Fibroblast of skin of back (primary cell): ENCODE measurements at places on chromosomes 3 and 15.

- no peak for DNase-seq
Measured at GRCh38 chr15:20645956-20646355, 104.4 kb upstream of the GOLGA6L6 start.

DNA sequence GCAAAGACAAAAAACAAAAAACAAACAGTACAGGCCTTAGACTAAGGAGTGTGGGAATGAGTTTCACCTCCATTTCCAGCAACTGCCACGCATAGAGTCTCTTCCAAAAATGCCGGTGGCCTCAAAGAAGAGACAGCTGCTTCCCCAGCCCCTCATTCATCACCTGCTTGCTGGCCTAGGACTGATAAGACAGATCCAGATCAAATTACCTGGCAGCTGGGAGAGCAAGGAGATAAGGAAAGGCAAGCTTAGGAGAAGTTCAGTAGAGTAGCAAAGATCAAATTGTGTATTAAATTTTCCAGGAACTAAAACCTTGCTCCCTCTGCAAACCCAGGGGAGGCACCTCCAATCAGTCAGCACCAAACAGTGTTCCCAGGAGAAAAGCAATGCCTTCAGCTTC is 325.8 kb upstream of the CTNNB1 start:
- no peak for DNase-seq

- DNase-seq, result no peak
Measured at GRCh38 chr3:100695696-100696095, 13.6 kb upstream of the TFG start.

- no peak for DNase-seq
Measured at GRCh38 chr3:113454630-113455029, 13.3 kb upstream of the CFAP44 start.

- no peak for DNase-seq
Measured at GRCh38 chr3:100756441-100756840, 47.1 kb downstream of the TFG start.

DNA sequence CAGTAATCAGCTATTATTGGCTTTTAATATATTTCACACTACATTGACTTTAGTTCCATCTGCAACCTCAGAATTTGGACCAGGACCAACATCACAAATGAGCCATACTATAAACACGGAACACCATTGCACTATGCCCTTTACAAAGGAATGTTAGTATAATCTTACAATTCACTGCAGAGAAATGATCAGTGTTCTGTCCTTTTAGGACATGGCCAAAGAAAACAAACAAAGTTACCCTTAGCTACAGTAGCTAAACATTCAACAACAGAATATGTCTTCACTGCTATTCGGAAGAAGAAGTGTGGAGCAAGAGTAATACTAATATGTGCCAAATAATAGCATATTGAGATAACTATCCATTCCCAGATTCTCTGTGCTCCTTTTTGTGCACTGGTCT is 90.4 kb downstream of the NAALADL2 start:
- peak; percentile 96 for DNase-seq

GRCh38 chr3:184663756-184664155 is 48.1 kb downstream of the MAGEF1 start:
- peak; percentile 46 for DNase-seq

GRCh38 chr3:58333206-58334012 is 717 bp downstream of the PXK start:
- DNase-seq, result peak; percentile 19

GRCh38 chr3:192819001-192819569 is 91.7 kb upstream of the FGF12 start:
- peak; percentile 75 for DNase-seq

DNA sequence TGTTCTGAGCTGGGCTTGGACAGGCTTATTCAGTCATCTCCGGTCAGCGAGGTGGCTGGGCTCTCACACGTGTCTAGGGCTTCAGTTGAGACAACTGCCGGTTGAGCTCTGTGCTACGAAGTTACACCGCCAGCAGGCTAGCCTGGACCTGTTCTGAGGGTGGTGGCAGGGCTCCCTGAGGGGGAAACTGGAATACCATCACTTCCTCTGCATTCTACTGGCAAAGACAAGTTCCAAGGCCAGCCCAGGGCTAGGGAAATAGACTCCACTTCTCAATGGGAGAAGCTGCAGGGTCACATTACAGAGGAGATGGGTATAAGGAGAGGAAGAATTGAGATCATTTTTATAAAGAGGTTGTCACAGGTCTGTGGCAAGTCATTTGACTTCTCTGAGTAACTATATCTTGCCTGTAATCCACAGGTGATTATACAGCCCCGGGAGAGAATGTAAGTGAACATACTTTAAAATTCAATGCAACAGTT is 106.8 kb upstream of the IL12A start:
- DNase-seq, result no peak

GRCh38 chr3:111303760-111304159 is 232.1 kb downstream of the NECTIN3 start:
- DNase-seq, result peak; percentile 50

- DNase-seq, result no peak
Measured at GRCh38 chr3:26631390-26631738, 8.8 kb downstream of the LRRC3B start.

- DNase-seq, result peak; percentile 66
Measured at GRCh38 chr3:9316881-9317361, 45.9 kb upstream of the THUMPD3 start.

- no peak for DNase-seq
Measured at GRCh38 chr3:124837065-124837464, 50.1 kb downstream of the ITGB5 start.

- DNase-seq, result peak; percentile 51
Measured at GRCh38 chr3:14216257-14217048, 37.8 kb downstream of the LSM3 start.

GRCh38 chr3:67288466-67289106 is 290.5 kb downstream of the KBTBD8 start:
- no peak for DNase-seq

DNA sequence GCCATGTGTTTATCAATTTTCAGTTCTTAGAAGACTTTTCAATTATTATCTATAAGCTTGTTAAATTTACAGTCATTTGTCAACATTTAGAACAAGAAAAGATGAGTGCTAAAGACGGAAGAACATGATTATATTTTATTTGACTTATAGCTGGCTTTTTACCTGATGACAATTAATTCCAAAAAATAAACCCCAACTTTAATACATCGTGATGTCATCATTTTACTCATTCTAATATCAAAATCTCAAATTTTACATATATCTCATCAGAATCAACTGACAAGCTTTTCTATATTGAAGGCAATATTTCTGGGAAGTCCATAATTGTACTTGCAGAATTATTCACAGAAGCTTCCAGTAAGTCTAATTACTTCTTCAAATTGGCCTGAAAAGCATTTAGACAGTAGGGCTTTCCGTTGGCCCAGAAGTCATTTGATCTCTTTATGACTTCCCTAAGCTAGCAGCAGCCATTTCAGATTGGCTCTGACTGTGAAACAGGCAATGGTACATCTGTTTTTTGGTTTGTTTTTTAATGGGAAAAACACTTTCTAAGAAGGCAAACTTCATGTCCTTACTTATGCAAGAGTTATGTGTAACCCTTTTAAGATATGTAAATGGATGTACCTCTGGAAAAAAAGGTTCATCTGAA is 234.7 kb upstream of the PLSCR5 start:
- DNase-seq, result no peak

DNA sequence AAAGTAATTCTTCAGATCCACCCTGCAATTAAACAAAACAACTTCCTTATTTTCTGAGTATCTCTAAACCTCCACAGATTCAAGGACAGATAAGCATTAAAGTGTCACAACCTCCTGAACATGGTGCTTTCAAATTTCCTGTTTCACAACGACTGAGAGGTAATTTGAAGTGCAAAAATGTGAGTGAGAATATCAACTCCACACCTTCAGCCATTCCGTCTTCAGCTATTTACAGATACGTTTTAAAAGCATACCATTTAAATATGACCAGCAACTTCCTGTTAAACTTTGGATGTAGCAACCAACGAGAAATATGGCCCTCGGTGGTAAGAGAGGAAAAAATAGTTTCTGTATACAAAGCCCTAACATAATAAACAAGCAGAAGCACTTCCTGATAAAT is 32.1 kb upstream of the PCSK6 start:
- no peak for DNase-seq

DNA sequence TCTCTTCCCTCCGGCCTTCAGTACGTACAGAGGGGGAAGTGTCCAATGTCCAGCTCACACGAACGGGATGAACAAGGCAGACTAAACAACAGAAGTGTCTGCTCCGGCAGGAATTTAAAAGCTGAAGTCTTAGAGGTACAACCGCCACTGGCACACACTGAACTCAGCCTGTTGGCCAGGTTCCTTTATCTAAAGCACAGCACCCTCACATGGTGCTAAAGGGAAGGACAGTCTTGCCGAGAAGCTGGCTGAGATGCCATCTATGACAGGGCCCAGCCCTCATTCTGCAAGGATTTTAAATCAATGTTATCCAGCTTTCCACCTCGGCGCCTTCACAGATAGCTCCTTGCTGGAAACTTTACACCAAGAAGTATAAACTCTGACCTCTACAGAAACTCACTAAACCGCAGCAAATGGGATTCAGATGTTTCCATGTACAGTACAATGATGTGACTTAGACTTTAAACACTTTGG is 2.8 kb downstream of the ADAMTS17 start:
- peak; percentile 41 for DNase-seq

GRCh38 chr3:33915796-33916546 is 117.5 kb downstream of the PDCD6IP start:
- peak; percentile 42 for DNase-seq

- DNase-seq, result no peak
Measured at GRCh38 chr3:65245133-65246063, 557.6 kb upstream of the ADAMTS9 start.

DNA sequence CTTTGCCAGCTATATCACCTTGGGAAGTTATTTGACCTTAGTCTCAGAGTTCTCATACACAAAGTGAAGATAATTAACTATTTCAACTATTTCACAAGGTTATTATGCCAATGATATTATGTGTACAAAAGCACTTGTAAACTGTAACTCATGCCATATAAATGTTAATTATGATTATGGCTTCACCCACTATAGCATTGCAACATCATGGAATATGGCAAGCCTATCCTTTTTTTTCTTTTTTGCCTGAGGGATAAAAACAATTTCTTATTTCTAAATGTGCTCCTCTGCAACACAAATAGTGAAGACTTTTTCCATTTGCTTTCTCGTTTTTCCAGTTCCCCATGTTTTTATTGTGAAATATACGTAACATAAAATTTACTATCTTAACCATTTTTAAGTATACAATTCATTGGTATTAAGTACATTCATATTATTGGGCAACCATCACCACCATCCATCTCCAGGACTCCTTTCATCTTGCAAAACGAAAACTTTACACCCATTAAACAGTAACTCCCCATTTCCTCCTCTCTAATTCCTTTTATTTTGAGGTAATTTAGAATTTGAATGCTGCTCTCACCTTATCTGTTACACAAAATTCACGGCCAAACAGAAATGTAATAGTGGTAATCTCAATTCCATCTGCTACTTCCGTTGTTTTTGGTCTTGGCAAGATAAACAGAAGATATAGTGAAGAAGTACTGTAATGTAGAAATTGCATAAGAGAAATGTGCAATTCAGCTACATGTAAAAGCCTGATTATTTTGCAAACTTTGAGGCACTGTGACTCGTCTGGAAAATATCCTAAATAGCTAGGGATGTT is 46.3 kb downstream of the NANOGP8 start:
- DNase-seq, result peak; percentile 67

DNA sequence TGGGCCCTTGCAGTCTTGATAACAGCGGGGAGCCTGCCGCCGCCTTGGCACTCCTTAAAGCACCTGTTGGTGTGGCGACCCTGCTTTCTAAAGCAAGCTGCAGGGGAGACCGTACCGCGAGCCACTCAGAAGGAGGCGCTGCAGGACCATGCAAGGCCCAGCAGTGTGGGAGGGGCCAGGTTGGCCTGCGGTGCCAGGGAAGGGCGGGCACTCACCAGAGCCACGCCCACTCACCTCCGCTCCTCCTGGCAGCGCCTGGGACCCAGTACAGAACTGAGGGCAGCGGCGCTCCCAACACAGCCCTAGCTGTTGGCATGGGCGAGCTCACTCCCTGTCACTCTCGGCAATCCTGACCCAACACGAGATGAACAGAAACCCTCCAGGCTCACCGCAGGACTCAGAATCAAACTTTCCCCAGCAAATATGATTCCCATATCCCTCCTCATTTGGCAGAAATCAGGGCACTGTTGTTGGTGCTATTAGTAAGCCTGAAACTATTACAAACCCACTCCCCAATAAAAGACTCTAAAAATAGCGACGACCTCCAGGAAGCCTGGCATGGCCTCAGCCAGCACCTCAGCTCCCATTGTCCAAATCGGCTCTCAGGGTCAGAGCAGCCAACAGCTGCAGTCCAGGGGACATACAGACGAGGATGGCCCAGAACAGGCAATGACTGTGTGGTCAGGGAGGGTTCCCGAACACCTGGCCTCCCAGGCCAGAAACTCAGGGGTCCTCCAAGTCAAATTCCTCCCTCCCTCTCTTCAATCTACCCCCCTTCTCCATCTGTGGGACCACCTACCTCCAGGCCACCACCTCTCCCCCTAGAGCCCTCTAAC is 77.2 kb downstream of the TBC1D2B start:
- DNase-seq, result peak; percentile 46

- DNase-seq, result peak; percentile 67
Measured at GRCh38 chr3:150763841-150764483, 993 bp upstream of the SIAH2 start.

DNA sequence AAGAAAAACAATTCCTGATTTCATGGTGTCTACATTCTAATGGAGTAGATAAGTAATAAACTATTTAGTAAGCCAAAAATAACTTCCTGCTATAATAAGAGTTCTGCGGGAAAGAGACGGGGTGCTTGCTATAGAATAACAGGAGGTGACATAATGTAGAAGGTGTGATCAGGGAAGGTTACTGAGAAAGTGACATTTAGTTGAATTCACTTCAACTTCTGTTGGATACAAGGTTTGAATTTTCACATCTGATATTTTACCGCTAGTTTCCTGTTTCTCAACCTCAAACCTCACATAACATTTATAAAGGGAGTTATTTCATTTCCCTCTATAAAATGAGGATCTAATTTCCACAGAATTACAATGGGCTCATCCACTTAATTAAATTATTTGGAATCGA is 102.3 kb upstream of the GBE1 start:
- DNase-seq, result no peak

- no peak for DNase-seq
Measured at GRCh38 chr3:71219744-71220638, 363.5 kb downstream of the FOXP1 start.

- no peak for DNase-seq
Measured at GRCh38 chr3:88528494-88528893, 378.7 kb downstream of the C3orf38 start.

- peak; percentile 24 for DNase-seq
Measured at GRCh38 chr3:27354588-27355203, 14.5 kb downstream of the NEK10 start.

- no peak for DNase-seq
Measured at GRCh38 chr15:61032600-61033286, 196.4 kb downstream of the RORA start.

- no peak for DNase-seq
Measured at GRCh38 chr3:147509448-147509847, 100.3 kb downstream of the ZIC1 start.
